Stimulated activated CD8-positive, alpha-beta memory T cell treated with anti-CD3 and anti-CD28 coated beads, Interleukin-4, amount 100 ng/mL, for 4 hours (primary cell): ENCODE measurements at places on chromosomes 3 and 15.

- DNase-seq = no peak
These were observed 182.6 kb downstream of the ARRDC4 start for GRCh38 chr15:98143116-98143515.

DNA sequence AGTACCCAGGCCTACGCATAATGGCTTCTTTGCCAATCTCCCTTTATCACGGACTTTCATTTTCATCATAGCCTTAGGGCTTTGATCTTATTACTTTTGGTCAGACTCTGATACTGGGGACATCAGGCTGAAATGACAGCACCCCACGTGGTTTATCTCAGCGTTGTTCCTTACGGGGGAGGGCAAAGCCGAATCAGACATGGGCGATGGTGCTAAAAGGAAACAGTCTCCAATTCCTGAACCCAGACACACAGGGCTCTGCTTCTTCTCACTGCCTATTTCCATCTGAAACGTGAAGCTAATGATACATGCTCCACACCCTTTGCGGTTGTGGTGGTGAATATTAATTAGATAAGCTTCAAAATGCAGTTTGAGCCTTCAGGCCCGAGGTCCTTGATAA is 59.4 kb upstream of the CD47 start:
- no peak for DNase-seq

- DNase-seq = no peak
These were observed 20.3 kb upstream of the ABTB1 start for GRCh38 chr3:127652246-127652995.

DNA sequence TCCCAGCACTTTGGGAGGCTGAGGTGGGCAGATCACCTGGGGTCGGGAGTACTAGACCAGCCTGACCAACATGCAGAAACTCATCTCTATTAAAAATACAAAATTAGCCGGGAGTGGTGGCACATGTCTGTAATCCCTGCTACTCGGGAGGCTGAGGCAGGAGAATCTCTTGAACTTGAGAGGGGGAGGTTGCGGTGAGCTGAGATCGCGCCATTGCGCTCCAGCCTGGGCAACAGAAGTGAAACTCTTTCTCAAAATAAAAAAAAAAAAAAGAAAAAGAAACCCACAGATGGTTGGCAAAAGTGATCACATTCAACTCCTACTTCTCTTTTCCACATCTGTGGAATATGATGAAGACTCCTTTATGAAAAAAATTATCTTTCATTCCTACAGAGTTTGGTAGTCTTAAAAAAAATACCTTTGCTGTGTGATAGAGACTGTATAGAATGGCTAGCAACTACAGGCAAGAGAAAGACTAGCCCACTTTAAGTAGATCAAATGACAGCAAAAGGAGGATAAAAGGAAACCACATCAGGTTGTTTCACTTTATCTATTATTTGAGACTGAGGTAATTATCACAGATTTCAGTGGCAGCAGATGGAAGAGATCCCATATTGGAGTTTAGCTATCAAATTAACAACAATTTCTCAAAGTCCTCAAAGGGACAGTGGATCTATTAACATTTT is 172.9 kb upstream of the TSPAN3 start:
- no peak for DNase-seq
